Renal cortical epithelial cell (primary cell): ENCODE measurements at places on chromosomes 3 and 15. TPM values are rescaled to one million over a fixed set of nuclear protein-coding genes. Genes with fewer than 3 reads are reported as not detected.

PLA2G4E gene
- total RNA-seq: not detected in 2 replicates

SMAD3 gene
- 28.8 and 31.4 TPM in 2 replicates for total RNA-seq

SCN11A gene
- total RNA-seq: under 0.01 and 0.15 TPM in 2 replicates

TBL1XR1 gene
- total RNA-seq: 339 and 483 TPM in 2 replicates

TRAT1 gene
- not detected in 2 replicates for total RNA-seq

SI gene
- total RNA-seq: not detected in 2 replicates
